ENCODE measurements at places on chromosomes 6 and 20.

DNA sequence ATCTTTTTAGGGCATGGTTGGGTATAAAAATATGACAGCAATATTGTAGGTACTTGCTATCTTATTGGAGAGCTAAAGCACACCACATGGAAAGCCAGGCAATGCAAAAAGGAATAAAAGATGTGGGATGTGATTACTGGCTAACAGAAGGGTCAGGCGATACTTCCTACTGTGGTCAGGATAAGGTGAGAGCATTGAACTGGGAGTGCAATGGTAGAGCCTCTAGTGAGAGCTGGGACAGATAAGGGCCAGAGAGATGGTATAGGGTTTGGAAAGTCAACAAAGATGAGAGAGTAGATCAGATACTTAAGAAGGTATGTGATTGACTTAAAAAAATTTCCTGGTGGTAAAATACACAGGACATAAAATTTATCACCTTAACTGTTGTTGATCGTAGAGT, 160.7 kb upstream of the MAN1A1 start:
- DNase-seq: no peak

GRCh38 chr20:29687438-29687837, 1570.0 kb upstream of the DEFB115 start:
- DNase-seq: no peak

- DNase-seq: no peak
Observed at GRCh38 chr20:8777911-8778310, 291.0 kb upstream of the PLCB4 start.

DNA sequence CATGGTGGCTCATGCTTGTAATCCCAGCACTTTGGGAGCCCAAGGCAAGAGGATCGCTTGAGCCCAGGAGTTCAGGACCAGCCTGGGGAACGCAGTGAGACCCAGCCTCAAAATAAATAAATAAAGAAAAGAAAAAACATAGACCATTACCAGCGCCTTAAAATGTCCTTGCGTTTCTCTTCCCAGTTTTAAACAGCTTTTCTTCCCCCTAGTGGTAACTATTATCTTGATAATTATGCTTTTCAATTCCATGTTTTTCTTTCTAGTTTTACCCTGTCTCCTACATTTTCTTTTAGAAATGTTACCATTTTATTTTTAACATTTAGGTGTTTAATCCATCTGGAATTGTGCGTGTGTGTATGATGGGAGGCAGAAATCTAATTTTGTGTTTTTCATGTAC, 24.4 kb downstream of the DNAH8 start:
- DNase-seq: no peak

GRCh38 chr6:126516411-126516810, 176.5 kb downstream of the CENPW start:
- DNase-seq: no peak

GRCh38 chr6:132400883-132401617, at the start of gene MOXD1:
MOXD1 (minus strand) TSS chr6:132401475; CDS start chr6:132401426, 49 bp downstream.
- no peak for DNase-seq

DNA sequence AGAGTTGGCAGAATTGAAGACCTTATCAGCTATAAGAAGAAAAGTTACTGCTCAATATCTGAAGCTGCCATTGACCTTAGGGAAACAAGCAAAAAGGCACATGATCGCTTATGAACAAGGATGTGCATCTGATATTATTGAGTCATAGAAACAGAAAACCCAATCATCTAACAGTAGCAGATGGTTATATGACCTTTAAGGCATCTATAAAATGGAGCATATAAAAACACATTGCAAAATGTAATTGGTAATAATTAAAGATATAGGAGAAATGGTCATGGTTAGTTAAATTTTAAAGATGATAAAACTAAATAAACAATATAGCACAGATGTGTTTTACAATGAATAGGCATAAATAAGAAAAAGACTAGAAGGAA, 260.1 kb upstream of the TAB2 start:
- no peak for DNase-seq

DNA sequence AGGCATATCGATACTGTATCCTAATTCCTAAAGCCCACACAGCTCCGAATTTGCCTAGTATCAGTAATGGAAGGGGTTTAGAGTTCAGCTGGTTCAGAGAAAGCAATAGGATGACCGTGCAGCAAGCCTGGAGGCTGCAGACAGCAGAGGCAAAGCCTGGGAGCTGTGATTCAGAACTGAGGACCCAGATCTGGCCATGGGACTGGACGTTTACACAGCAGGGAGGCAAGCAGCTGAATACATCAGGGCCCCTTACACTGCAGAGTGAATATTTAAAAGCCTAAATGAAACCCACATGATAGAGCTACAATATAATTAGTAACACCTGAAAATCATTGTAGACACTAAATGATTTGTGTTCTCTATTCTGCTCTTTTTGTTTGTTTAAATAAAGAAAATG, 38.0 kb downstream of the ELOVL2 start:
- no peak for DNase-seq

DNA sequence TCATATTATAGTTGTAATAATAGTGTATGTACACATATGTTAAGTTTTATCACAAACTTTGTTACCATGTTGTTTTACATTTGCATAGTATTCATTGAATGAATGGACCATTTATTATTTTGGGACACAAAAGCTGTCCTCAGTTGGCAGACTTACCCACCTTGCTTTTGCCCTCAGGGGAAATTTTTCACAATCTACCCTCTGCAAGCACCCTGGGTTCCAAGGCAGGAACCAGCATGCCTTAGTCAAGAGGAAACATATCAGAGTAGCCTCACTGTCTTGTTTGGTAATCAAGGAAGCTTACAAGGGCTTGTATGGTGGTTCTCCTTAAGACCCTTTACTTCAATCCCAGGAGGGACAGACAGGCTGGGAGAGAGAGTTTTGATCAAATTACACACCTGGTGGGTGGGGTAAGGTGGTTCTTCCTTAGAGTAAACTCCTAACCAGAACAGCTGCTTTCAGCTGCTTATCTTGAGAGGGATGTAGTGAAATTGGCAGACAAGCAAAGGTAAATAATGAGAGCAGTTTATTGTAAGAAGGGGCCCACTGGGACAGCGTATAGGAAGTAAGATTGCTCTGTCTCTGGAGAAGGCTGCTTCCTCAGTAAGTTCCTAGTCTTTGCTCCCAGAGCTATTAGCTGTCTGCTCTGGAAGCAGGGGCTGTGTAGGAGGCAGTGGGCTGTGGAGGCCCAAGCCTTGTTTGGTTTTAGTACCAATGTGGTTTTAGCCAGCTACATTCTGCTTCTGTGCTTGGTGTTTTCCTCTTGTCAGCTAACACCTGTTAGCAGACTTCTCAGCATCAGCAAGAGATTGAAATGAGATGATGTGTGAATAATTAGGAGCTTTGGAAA, 31.1 kb downstream of the BRPF3 start:
- no peak for DNase-seq

DNA sequence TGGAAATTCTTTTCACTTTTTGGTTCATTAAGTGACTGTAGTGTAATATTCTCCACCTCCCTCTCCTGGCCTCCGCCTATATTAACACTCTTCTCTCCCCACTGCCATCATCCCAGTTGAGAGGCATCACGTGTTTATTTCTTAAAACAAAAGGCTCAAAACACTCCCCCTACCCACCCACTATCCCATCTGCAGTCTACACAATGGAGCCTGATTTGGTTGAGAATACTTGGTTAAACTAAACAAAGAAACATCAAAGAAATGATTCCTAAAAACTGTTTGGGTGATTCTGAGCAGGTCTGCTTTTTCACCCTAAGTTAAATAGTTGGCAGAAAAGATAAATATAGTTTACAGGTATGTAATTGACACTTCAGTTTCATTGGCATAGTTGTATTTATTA, 5.9 kb downstream of the TFAP2B start:
- no peak for DNase-seq

DNA sequence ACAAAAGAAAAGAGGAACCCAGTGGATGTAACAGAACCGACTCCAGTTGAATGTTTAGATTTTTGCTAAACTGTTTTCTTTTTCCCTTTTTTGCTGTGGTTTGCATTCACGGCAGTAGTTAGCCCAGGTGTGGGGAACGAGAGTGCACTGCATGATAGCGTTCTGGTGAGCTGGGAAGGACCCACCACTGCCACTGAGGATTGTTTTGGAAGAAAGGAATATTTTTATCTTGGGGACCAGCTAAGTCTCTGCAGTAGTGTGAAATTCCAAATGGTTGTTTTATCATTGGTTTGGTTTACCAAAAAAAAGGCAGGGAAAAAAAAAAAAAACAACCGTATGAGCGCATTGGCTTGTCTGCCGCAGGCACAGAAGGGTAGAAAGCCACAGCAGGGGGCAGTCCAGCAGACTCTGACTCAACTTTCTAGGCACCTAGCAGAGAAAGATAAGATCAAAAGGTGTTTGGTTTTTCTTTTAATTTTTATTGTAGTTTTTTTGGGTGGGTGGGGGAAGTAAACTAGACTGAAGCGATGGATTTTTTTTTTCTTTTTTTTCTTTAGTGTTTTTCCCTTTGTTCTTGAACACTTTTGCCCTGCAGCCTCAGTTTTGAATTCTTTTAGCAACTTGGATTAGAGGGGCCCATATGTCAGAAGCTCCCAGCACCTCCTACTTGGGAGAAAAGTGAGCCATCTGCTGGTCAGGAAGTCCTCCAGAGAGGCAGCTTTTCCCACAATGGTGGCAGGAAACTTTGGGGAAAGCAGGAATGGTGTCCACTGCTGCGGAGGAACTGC, 13.5 kb upstream of the RAB5IF start:
- peak; percentile 73 for DNase-seq

- no peak for DNase-seq
Observed at GRCh38 chr6:42307141-42307470, 89.4 kb upstream of the MRPS10 start.

DNA sequence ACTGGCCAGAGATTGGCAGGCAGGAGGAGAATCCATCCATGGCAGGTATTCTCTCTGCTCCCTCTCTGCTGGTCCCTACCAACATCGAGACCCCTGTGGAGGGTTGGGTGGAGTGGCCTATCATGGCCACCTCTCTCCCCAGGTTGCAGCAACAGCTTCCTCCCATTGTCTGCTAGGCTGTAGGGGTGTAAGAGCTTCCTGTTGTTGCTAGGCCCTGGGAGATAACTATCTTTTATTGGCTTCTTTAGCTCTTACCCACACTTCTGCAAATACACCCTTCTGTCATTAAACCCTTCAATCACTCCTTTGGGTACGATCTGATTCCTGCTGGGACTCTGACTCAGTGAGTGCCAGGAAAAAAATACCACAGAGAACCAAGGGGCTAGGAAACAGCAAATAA, 66.6 kb upstream of the FAM184A start:
- no peak for DNase-seq

DNA sequence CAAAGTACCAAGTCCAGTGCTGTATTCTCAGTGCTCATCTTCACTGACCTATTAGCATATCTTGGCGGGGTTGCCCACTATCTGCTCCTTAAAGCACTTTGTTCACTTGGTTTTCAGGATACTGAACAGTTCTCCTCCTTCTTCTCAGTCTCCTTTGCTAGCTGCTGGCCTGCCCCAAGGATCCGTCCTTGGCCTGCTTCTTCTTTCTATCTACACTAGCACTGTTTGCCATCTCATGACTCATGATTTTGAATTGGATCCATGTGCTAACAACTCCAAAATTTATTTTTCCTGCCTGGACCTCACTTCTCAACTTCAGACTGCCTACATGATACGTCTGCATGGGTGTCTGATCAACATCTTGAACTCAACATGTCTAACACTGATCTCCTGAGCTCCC, 15.5 kb downstream of the TPD52L1 start:
- DNase-seq: no peak

- DNase-seq: no peak
Observed at GRCh38 chr20:46631874-46632446, 19.3 kb downstream of the SLC13A3 start.

DNA sequence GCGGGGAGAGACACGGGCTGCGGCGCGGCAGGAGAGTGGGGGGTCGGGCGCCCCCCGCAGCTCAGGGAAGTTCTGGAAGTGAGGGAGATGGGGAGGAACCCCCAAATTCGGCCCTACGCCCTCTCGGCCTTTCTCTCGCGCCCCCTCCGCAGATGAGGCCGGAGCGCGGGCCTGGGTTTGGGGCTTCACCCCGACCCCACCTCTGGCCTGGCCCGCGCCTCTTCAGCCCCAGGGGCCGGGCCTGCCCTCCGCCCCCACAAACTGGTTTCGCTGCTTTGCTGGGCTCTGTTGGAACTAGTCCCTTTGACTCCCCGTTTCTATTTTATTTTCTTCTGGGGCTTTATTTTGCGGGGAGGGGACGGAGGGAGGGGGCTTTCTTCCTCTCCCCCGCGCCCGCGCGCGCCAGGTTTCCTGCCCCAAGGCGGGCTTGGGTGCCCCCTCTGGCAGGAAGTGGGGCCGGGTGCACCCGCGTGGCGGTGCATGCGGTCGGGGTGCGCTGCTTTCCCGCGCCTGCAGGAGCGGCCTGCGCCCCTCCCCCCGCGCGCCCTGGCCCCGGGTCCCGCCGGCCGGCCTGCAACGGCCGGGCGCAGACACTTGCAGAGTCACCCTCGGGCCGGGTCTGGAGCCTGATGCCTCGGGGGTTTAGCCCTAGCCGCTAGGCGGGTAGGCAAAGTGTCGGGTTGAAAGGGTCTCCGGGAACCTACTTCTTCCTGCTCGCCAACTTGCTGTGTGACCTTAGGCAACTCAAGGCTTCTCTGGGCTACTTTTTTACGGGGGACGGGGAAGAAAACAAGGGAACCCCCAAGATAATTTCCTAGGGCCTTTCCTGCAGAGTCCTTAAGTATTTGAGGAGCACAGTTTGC, 1.3 kb downstream of the HMGA1 start:
- peak; percentile 83 for DNase-seq

- no peak for DNase-seq
Observed at GRCh38 chr6:49668083-49668511, 31.5 kb upstream of the RHAG start.

- DNase-seq: no peak
Observed at GRCh38 chr20:17381724-17382123, 149.5 kb downstream of the BFSP1 start.

DNA sequence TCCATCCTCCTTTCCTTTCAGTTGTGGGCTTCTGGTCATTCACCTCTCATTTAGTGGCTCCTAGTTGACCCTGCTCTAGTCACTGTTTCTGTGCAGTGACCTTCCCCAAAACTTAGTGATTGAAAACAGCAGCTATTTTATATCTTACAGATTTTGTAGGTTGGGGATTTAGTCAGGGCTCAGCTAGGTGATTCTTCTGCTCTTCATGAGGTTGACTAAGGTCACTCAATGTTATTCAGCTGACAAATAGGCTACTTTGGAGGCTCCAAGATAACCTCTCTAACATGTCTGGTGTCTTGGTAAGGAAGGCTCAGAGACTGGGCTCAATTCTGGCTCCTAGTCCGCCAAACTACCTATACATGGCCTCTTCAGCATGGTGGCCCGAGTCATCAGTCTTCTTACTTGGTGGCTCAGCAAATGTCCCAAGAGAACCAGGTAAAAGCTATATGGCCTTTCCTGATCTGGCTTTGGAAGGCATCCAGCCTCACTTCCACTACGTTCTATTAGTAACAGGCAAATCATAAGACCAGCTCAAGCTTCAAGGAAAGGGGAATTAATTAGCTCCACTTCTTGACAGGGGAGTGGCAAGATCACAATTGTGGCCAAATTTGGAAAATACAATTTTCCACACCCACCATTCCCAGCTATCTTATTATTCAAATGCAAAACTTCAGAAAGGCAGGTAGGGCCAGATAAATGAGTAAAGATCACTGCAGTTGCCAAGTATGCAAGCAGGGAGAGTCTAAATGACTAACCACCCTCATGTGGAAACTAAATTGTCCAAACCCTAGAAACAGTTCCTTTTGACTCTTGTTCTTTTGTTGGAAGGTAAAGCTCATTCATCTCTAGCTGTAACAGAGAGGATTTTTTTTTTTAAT, 50.5 kb upstream of the LTV1 start:
- no peak for DNase-seq
